ENCODE measurements at places on chromosomes 2 and 18.
A peak's percentile ranks its signal among the peaks of the same experiment; 100 is the strongest.

- no peak overlapping the region for H3K4me3 ChIP-seq
- no peak for DNase-seq
- H3K27me3 ChIP-seq, result peaks cover 11% of the 10 kb centered on the region
- no peaks in the 10 kb centered on the region for H3K36me3 ChIP-seq
- H3K4me1 ChIP-seq, result peaks cover 4% of the 10 kb centered on the region
Observed at GRCh38 chr2:33652830-33653229, 53.7 kb upstream of the FAM98A start.

GRCh38 chr2:232842689-232843088, 27.4 kb upstream of the SNORC start:
- H3K36me3 ChIP-seq, result peaks cover 25% of the 10 kb centered on the region
- no peak overlapping the region for H3K4me3 ChIP-seq
- H3K27me3 ChIP-seq, result no peaks in the 10 kb centered on the region
- peaks cover 11% of the 10 kb centered on the region for H3K4me1 ChIP-seq

DNA sequence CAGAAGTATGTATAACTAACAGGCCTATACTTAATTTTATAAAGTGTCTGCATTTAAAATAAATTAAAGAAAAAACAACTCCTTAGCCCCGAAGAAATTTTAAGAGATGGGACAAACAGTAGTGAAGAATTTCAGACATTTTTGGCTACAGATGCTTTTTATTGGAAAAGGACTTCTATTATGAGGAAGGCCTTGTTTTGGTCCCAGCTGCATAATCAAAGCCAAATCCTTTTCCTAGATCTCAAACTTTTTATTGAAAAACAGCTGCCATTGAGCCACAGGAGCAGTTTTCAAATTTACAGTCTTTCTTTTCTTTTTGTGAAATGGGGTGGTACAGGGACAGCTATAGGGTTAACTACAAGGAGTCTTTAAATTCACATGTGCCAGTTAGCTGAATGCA, 51.3 kb upstream of the SETBP1 start:
- H3K27ac ChIP-seq, result no peak overlapping the region
- DNase-seq, result no peak
- no peaks in the 10 kb centered on the region for H3K27me3 ChIP-seq
- H3K36me3 ChIP-seq, result no peaks in the 10 kb centered on the region
- H3K4me3 ChIP-seq, result no peak overlapping the region

DNA sequence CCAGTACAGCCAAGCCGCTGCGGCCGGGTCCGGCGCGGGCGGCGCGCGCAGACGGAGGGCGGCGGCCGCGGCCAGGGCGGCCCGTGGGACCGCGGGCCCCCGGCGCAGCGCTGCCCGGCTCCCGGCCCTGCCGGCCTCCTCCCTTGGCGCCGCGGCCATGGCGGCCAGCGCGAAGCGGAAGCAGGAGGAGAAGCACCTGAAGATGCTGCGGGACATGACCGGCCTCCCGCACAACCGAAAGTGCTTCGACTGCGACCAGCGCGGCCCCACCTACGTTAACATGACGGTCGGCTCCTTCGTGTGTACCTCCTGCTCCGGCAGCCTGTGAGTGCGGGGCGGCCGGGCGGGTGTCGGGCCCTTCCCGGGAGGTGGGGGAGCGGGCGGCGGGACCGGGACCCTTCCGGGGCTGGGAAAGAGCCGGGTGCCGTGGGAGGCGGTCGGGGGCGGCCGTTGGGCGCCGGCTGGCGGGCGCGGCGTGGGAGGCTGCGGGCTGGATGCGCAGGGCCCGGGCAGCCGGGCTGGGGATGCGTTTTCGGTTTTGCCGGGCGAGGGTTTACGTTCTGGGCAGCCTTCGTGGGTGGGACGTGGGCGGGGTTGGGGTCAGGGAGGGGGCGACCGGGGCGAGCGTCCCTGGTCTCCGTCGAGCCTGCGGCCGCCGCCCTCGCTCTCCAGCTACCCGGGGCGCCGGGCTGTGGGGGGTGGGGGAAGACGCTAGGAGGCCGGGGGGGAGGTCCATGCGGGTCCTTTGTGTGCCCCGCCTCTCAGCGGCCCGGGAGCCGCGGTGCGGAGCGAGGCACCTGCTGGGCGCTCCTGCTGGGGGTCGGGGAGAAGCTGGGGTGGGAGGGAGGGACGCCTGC, 537 bp downstream of the AGFG1 start:
- no peaks in the 10 kb centered on the region for H3K36me3 ChIP-seq
- H3K4me1 ChIP-seq, result peaks cover 32% of the 10 kb centered on the region
- H3K27me3 ChIP-seq, result no peaks in the 10 kb centered on the region
- H3K4me3 ChIP-seq, result peak overlapping the region; percentile 83

DNA sequence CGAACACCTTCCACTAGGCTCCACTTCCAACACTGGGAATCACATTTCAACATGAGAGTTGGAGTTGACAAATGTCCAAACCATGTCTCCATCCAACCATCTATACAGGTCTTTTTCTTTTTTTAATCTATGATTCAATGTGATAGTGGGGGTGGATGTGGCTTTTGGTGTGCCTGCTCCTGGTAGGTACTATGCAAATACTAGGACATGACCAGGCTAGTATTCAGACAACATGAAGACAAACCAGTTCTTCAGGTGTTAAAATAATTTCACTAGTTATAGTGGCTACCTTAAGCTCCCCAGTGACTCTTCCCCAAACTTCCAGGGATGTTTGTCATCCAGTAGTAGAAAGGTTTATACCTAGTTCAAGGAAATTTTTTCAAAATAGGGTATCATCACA, 387.5 kb downstream of the CDH2 start:
- peaks cover 8% of the 10 kb centered on the region for H3K4me1 ChIP-seq
- no peak overlapping the region for H3K27ac ChIP-seq
- no peaks in the 10 kb centered on the region for H3K36me3 ChIP-seq
- no peak overlapping the region for H3K4me3 ChIP-seq
- DNase-seq, result no peak

All from chondrocyte (in vitro differentiated cells).